ENCODE measurements at places on chromosomes 6 and 20.

DNA sequence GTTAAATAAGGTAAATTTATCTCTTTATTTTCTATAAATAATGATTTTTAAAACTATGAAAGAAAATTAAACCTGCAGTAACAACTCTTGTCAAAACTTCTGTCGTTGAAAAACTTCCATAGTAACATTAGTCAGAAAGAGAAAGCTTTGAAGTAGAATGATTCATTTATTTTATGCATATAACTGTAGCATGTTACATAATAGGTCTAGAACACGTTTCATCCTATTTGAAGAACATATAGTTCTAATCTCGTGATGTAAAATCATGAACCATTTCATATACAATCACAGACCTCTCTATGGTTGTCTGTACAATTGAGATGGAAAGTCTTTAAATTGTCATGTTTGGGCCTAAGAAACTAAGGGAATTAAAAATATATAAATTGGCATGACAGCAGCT is 61.3 kb upstream of the MYLIP start:
- DNase-seq: no peak

- no peak for DNase-seq
Measured at GRCh38 chr20:37501940-37502339, 19.1 kb upstream of the NNAT start.

DNA sequence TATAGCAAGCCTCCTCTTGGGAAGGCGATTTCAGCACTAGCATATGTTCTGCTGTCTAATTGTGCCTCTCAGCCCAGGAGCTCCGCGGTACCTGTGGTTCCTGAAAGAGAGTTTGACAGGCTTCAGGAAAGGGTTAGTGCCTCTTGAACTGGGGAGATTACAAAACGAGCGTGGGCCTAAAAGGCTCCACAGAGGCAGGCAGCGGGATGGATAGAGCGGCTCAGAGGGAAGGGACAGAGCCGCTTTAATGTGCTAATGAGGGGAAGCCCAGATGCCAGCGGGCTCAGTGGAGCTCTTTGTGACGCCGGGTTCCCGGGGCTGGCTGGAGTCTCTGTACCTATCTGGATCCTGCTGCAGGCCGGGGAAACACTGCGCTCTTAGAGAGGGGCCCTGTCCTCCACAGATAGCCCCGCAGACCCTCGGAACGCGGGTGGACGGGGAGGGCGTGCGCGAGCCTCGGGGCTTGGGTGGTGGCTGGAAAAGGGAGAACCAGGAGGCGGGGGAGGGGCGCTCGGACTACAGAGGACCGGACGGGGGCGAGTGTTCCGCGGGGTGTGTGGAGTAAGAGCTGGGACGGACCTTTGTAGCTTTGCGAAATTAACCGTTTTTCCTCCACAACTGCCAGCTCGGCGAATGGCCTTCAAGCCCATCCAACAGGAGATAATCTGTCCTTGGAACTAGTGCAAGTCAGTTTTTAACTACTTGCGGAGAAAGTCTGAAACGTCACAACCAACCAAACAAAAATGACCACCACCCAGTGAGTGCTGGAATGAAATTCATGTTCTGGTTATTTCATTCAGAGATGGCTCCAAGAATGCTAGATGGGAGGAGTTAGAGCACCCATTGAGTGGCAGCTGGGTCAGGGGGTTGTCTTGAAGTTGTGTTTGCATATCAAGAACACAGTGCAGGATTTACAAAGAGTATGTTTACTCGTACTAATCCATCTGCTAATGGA is 13.0 kb downstream of the SLC35F1 start:
- DNase-seq: peak; percentile 56

GRCh38 chr20:25065625-25066338 is 7.8 kb upstream of the ACSS1 start:
- DNase-seq: peak; percentile 65

- no peak for DNase-seq
Measured at GRCh38 chr6:97645757-97646156, 362.7 kb upstream of the MMS22L start.

DNA sequence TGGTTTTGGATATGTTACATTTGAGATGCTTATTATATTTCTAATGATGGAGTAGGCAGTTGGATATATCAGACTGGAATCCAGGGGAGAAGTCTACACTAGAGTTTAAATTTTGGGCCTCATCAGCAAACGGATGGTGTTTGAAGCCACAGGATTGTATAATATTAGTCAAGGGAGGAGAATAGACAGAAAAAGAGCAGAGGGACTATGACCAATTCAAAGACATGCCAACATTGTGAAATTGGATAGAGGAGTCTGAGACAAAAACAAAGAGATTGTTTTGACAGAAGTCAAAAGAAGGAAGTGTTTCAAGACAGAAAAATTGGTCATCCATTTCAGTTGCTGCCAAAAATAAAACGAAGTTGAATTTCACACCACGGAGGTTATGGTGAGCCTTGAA is 66.5 kb downstream of the NOX3 start:
- no peak for DNase-seq

- DNase-seq: peak; percentile 73
Measured at GRCh38 chr6:26331218-26332073, 33.6 kb upstream of the BTN3A2 start.

GRCh38 chr6:10759884-10760329 is 12.3 kb downstream of the TMEM14B start:
- DNase-seq: no peak

Measured in HepG2 (cell line).